ENCODE measurements at places on chromosomes 5 and 9.

DNA sequence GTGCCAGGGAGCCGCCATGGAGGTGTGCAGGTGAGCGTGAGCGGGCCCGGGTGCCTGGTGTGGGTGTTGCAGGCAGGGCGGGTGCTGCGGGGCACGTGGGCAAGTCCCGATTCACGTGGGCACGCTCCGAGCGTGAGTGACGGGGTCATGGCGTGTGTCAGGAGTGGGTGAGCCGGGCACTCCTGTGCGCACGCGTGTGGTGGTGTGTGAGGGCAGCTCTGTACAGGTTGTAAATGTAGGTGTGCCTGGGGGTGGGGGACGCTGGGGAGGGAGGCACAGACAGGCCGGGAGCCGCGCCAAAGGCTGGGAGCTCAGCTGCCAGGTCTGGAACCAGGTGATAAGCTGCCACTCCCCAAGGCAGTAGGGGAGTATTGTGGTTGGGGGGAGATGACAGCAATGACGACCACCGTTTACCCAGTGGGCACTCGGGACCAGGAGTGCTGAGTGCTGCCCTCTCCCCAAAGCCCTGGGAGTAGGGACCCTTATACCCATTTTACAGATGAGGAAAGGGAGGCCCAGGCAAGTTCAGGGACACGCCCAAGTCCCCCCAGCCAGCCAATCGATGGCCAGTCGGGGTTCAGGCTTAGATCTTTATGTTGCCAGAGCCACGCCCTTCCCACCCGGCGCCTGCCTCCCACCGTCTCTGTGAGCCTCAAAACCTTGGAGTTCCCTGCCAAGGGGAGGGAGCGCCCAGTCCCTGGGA, 9.6 kb downstream of the NCS1 start:
- DNase-seq, result no peak

DNA sequence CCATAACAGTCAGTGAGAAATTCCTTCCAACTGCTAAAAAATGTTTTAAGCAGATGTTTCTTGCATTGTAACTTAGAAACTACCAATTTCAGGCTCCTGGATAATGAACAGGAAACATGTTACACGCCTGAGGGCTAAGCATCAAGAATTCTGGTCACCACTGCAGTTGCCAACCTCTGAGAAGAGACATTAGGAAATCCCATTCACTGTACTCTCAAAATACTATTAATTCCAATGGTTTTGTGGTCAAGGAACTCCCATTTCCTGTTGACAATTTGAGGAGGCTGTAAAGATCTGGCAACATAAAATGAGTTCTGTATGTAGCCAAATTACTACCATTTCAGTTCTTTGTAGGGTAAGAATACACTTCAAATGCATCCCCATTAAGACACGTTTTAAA, 456.0 kb upstream of the MEF2C start:
- no peak for DNase-seq

- peak; percentile 56 for DNase-seq
These were observed 42.8 kb upstream of the PSD2 start for GRCh38 chr5:139752506-139753473.

DNA sequence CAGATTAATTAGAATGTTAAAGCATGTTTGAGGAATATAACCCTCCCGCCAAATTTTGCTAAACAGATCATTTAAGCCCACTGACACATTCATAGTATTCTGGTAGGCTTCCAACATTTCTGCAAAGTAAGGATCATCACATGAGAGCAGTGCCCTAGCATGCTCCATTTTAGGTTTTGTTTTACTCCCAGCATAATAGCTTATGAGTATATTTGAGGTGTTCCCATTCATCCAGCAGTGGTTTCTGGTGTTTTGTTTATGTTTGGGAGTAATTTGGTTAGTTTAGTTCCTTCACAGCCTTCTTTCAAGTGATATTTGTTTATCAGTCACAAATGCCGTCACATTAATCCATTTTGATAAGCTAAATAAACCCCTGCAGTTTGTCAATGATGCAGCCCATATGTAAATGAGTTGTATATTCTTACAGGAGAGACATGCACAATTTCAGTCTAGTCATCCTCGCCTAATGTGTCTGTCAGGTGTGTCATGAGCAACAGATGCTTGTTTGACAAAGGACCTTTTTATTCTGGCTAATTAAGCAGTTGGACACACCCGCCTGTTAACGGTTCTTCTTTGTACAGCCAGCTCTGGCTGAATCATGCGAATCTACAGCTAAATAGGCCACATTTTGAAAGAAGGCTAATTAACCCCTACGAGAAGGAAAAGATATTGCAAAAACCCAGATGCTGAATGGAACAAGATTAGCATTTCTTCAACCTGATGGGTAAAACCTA, 124.4 kb downstream of the RFX3 start:
- no peak for DNase-seq

DNA sequence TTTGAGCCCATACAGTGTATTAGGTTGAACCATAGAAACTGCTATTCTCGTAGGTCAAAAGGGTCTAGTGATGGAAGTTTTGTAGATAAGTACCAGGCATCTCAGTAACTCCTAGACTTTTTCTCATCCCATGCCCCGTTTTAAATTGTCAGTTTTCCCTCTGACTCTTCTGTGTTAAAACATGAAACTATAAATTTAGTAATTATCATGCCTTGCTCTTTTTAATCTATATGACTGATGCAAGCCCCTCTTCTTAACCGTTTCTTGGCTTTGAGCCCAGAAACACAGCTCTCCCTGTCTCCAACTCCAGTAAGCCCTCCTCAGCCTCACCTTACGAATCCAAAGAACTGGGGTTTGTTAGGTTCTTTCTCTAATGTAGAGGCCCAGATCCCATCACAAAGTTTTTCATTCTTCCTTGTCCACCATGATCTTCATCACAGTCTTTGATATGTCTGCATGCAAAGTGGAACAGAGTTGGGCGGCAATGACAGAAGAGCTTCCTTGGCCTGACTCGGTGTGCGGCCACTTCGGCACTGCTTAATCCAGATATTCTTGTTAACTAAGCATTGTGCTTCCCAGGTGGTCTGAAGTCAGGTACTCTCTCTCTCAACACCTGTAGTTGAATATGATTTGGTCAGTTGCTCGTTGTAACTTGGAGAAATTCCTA, 21.1 kb downstream of the RGMB start:
- no peak for DNase-seq

Data from WERI-Rb-1 (cell line).